Nephron progenitor cell (in vitro differentiated cells): ENCODE measurements at places on chromosomes 3 and 15.

DNA sequence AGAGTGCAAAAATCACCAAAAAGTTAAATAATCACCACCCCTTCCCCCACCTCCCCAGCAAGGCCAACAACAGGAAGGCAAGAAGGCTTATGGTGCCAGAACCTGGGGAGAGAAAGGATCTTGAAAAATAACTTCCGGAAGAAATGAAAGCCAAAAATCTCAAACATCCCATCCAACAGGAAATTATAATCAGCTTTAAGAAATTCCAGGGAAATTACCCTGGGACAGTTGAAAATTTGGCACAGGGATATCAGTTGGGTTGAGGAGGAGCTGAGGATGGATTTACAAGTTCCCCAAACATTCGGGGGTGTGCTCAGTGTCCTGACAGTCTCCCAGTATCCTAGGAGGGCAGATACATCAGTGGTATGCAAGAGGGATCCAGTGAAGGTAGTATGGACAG lies 82.7 kb downstream of the POLR2M start:
- DNase-seq = no peak

DNA sequence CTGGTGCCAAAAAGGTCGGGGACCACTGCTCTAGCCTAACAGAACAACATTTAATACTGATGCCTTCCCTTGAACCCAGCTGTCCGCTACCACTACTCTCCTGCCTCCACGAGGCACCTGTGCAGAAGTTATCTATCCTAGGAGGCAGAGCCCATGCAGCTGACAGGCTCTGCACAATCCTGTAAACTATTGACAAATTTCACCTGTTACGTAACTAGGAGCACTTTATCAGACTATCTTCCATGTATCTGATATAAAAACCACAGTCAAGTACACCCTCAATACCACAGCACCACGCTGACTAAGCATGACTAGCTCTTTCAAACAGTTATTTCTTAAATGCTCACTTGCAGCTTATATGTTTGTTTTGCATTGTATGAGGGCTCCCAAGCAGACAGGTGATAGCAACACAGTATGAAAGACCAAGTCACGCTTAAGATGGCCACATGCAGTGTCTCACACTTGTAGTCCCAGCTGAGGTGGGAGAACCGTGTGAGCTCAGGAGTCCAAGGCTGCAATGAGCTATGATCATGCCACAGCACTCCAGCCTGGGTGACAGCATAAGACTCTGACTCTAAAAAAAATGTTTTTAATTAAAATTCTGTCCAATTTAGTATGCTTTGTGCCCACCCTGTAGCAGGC lies 4.5 kb upstream of the IL17RC start:
- DNase-seq = no peak

- DNase-seq = no peak
Measured at GRCh38 chr3:110178965-110179364, 841.6 kb upstream of the DPPA4 start.

DNA sequence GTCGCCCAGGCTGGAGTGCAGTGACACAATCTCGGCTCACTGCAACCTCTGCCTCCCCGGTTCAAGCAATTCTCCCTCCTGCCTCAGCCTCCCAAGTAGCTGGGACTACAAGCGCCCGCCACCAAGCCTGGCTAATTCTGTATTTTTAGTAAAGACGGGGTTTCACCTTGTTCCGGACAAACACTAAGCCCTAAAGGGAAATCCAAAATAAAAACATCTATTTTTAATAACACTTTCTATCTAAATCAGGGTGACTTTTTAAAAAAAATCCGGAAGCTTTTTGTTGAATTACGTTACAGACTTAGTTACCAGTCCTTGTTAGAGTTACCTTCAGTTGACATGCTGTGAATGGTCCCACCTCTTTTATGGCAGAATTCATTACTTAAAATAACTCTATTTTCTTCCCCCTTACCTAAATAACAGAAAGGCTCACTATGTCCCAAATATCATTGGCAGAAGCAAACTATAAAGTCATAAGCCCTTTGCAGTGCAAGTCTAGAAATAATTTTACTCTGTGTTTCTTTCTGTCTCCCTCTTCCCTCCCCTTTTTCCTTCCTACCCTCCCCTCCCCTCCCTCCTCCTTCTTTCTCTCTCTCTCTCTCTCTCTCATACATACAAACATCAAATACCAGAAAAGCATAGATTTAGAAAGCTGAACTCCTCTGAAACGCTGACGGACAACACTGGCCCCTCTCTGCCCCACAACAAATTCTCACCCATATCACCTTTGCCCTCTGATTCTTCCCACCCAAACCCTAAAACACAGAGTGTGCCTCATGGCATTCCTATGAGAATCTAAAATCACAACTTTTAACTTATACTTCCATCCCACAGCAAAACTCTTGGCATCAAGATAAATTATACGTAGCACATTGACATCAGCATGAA lies 18.3 kb downstream of the THBS1 start:
- DNase-seq = no peak

DNA sequence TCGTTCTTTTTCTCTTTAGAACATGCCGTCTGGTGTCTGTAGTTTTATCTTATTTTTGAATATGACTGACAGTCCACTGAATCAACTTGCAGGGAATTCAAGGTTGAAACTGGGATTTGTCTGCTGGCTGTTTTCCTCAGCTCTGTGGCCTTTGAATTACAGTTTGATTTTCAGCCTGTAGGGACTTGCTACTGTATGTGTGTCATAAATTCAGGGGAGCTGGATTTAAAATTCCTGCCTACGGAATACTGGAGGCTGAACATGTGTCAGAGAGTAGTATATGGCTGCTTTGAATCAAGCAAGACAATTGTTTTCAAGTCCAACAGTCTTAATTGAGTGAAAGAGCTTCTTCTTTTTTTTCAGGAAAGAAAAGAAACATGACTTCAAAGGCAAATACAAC lies 33.9 kb downstream of the RARB start:
- no peak for DNase-seq

GRCh38 chr15:100115711-100116090 lies 226.1 kb downstream of the ADAMTS17 start:
- DNase-seq = no peak

DNA sequence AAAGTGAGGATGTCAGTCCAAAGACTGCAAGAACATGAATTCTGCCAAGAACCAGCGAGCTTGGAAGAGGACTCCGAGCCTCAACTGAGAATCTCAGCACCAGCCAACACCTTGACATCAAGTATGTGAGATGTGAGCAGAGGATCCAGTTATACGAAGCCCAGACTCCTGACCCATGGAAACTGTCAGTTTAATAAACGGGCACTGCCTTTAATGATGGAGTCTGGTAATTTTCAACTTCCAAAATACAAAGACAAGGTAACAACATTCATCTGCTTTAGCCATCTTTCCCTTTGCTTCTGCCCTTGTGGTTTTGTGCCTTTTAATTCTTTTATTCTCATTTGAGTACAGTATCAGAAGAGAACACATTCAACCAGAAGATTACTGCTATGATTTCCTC lies 211.9 kb downstream of the ULK4 start:
- no peak for DNase-seq

GRCh38 chr3:53702776-53703530 lies 143.3 kb downstream of the CHDH start:
- no peak for DNase-seq

DNA sequence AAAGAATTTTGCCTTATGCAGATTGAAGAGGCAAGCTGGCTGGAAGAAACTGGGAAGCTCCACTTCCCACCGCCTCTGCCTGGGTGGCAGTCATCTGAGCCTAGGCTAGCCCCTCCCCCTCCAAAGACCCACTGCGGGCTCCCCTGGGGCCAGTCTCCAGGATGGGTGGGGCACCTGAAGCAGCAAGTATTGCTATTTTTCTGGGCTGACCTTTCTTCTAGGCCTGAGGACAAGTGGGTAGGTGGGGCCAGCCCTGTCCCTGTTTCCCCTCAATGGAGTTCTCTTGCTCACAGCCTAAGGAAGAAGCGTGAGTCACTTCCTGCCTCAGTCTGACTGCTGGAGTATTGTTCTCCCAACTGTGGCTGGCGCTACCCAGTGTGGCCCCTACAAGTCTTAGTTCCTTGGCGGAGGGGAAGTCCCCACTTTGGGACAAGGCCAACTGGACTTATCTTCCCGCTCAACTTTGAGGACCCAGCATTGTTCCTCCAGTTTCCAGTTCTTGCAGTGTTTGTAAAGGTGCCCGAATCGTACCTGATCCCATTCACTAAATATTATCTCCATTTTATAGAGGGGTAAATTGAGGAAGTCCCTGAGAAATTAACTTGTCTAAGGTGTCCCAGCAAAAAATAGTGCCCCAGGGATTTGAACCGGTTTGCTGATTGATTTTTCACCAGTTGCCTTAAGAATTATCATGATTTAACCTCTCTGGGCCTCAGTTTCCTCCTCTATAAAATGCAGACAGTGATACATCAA lies 1.4 kb downstream of the FURIN start:
- peak; percentile 60 for DNase-seq

DNA sequence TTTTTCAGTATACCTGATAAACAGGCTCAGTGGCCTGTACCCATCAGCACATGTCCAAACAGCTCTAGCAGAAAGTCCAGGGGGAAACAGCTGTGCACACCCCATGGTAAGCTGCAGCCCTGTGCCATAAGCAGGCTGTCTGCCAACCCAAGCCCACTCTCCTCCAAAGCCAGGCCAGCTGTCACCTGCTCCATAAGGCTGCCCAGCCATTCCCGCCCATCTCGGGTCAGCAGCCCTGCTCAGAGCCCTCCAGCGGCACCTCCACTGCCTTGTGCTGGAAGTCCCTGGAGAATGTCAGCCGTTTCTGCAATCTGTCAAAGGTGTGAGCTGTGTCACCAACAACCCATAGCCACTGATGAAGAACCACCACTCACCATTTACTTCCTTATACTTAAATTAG lies 82.0 kb downstream of the NTRK3 start:
- DNase-seq = no peak

GRCh38 chr3:133213937-133214336 lies 175.7 kb downstream of the TMEM108 start:
- DNase-seq = no peak

- DNase-seq = no peak
Measured at GRCh38 chr15:80568876-80569605, 126.1 kb upstream of the ABHD17C start.

DNA sequence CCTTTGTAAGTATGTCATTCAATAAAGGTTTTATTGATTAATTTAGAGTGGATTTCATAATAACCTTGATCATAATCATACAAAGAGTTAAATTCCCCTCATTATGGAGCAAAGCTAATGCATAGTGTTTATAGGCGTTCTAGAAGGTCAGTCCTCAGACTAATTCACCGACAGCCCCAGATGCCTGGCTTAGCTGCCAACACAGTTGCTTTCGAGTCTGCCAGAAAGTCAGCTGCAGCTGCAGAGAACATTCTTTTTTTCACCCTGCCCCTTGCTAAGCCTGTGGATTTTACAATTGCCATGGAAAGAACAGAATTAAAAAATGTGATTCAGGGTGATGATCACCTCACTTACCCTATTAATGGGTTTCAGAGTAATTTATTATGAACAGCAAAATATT lies 21.2 kb downstream of the CADM2 start:
- DNase-seq = no peak

DNA sequence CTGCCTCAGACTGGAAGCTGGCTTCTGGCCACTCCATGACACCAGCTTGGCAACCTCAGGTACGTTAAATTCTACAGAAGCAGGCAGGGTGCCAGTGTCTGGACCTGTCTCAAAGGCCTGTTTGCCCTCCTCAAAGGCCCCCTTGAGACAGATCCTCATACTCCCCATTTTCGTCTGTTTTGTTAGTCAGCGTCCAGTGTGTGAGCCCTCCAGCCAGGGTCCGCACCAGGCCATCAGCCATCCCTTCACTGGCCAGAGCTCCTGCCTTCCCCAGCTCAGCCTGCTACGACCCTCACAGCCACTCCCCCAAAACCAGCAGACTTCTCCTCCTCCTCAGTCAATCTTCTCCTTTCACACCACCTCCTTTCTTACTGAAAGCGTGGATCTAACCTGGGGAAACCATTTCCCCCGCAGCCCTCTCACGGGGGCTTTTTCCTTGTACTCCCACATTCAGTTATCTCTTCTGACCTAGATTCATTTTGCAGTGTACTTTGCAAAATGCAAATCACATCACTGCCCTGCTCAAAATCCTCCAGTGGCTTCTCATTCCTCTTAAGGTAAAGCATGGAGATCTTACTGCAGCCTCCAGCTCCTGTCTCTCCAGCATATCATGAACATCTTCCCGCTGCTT lies 66.1 kb upstream of the CTDSPL start:
- DNase-seq = no peak

- DNase-seq = no peak
Measured at GRCh38 chr3:27623085-27623753, 98.9 kb downstream of the EOMES start.

DNA sequence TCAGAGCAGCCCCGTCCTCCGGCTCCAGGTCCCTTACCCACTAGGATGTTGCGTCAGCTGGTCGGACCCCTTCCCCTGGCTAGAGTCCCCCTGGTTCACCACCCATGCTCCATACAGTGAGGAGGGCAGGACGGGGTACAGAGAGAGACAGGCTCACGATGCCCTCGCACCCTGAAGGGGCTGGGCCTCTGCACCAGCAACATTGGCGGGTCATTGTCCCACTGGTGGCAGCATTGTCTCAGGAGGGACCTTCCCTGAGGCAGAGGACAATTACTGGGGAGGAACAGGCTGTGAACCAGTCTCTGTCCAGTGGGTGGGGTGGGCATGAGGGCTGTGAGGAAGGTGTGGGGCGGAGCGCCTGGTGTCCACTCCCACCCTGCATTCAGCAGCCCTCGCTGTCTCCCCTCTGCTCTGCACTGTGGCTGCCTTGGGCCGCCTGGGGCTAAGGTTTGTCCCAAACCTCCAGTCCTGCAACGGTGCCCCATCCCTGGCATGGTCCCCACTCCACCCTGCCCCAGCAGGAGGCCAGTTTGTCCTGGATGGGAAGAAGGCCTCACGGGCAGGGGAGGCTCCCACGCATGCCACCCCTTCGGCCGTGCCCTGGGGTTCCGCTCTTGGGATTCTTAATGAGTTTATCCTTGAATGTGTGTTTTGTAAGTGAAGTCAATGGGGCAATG lies 48.0 kb upstream of the KLF13 start:
- DNase-seq = no peak

GRCh38 chr3:119669906-119670570 lies 7.2 kb downstream of the COX17 start:
- DNase-seq = no peak

DNA sequence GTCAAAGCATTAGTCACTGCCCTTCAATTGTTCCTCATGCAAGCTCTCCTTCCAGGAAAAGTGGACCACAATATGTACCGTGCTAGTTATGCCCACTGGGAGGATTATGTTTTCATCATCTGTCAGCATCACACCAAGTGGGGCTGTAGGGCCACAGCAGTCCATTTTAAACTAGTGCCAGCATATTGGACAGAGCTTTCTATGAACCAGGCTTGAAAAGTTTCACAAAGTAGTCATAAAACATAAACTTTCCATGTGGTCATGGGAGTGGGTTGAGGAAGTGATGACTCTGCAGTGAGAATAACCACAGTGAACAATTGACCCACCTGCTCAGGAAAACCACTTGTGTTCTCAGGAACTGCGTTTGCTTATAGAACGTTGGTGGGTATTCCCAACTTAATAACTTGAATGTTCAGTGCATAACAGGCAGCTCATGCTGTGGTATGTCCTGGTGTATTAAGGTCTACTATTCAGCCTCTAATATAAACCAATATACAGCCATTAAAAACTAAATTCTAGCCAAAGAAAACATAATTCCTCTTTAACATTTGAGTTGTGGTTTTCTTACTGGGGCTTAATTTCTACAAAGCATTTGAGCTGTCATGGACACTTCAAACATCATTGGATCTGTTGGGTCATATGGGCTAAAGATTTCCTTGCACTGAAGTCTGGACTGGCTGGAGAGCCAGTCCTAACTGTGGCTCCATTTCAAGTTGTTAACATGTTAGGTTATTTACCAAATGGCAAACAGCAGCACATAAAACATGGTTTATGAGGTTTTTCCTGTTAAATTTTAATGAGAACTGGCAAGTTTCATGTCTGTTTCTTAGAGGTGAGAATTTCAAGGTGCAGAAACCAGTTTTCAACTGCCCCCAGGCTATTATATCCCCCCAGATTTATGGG lies 274.1 kb downstream of the OTOL1 start:
- DNase-seq = no peak
